ENCODE measurements at places on chromosomes 12 and 14. TPM values are rescaled to one million over a fixed set of nuclear protein-coding genes. Genes with fewer than 3 reads are reported as not detected.
A peak's percentile ranks its signal among the peaks of the same experiment; 100 is the strongest.

- no peak for DNase-seq
- H3K27ac ChIP-seq = no peak overlapping the region
- H3K4me1 ChIP-seq = 0 out of 2 replicates have a peak, but pooled peaks cover 2% of the 10 kb centered on the region
- H3K4me3 ChIP-seq = no peak overlapping the region
- H3K36me3 ChIP-seq = no peaks in the 10 kb centered on the region
These were observed 3.7 kb downstream of the HOXC10 start for GRCh38 chr12:53988541-53989226.

DNA sequence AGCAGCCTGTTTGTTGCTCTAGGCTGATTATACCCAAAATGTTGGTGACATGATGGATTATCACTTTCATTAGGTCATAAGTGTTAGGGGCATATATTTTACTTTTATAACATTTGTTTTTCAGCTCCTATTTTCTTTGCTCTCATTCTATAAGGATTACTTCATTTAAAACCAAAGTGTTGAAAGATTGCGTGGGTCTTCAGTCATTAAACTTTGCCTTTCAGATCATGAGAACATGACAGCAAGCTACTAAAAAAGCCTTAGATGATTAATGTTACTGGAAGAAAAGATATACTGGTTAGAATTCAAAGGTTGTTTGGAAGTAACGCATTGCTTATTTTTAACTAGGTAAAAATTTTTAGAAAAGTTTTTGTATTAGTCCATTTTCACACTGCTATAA lies 156.8 kb downstream of the ERC1 start:
- 0 out of 2 replicates have a peak, but pooled peaks cover 1% of the 10 kb centered on the region for H3K36me3 ChIP-seq
- H3K27ac ChIP-seq = no peak overlapping the region
- no peaks in the 10 kb centered on the region for H3K4me1 ChIP-seq
- no peaks in the 10 kb centered on the region for H3K27me3 ChIP-seq
- no peak overlapping the region for H3K4me3 ChIP-seq

DNA sequence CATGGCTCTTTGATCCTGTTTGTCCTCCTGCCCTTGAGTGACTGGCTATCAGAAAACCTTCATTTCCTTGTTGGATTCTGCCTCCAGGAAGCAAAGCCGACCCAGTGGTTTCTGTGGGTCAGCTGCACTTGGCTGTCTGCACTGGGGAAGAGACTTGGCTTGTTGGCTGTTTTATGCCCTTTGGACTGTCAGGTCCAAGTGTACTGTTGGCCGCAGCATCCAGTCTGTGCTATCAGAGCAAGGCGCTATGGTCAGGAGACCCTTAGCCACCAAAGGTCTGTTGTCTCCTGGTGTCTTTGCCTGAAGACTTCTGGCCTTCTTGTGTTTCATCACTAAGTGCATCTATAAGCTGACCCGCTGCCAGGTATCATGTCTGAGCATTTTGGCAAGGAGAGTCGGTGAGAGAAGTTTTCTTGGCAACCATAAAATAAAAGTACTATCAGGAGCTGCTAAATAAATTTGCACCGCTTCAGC lies 177.4 kb upstream of the HIF1A start:
- H3K27me3 ChIP-seq = no peaks in the 10 kb centered on the region
- no peaks in the 10 kb centered on the region for H3K36me3 ChIP-seq
- no peak overlapping the region for H3K4me3 ChIP-seq
- DNase-seq = no peak
- peaks cover 14% of the 10 kb centered on the region for H3K4me1 ChIP-seq
- H3K27ac ChIP-seq = no peak overlapping the region

DNA sequence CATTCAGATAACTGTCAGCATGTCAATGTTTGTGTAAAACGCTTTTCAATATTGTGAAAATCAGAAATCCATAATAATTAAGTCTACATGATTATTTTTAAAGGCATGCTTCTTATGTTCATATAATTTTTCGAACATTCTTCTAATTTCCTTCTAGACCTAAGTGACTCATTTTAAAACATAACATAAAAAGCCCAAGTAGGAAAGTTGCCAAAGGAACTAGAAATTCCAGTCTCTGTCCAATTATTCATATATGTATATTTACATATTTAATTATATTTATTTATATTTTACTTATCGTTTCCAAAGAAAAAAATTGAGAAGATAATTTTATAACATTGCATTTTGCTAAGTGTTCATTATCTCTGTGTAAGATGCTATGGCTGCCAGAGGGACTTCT lies 110.4 kb downstream of the TMTC1 start:
- peaks cover 11% of the 10 kb centered on the region for H3K4me1 ChIP-seq
- peaks cover 13% of the 10 kb centered on the region for H3K36me3 ChIP-seq
- DNase-seq = peak; percentile 71
- no peaks in the 10 kb centered on the region for H3K27me3 ChIP-seq

DNA sequence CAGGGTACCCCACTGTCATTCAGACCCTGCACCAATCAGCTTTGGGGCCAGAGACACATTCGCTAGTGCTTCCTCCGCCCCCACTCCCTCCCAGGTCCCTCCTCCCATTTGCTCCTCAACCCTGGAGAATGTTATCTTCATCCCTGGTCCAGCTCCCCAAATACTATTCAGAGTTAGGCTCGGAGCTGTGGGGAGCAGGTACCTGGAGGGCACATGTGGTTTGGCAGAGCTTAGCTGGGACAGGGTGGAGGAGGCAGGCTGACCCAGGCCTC lies 19.5 kb downstream of the VSX2 start:
- no peak overlapping the region for H3K4me3 ChIP-seq
- DNase-seq = no peak
- H3K36me3 ChIP-seq = no peaks in the 10 kb centered on the region
- H3K27ac ChIP-seq = no peak overlapping the region
- peaks cover 53% of the 10 kb centered on the region for H3K27me3 ChIP-seq
- H3K4me1 ChIP-seq = no peaks in the 10 kb centered on the region

GRCh38 chr14:57831981-57832380 lies 33.9 kb downstream of the SLC35F4 start:
- no peak overlapping the region for H3K4me3 ChIP-seq
- no peaks in the 10 kb centered on the region for H3K4me1 ChIP-seq
- H3K27me3 ChIP-seq = no peaks in the 10 kb centered on the region
- no peak overlapping the region for H3K27ac ChIP-seq
- DNase-seq = no peak
- no peaks in the 10 kb centered on the region for H3K36me3 ChIP-seq

DNA sequence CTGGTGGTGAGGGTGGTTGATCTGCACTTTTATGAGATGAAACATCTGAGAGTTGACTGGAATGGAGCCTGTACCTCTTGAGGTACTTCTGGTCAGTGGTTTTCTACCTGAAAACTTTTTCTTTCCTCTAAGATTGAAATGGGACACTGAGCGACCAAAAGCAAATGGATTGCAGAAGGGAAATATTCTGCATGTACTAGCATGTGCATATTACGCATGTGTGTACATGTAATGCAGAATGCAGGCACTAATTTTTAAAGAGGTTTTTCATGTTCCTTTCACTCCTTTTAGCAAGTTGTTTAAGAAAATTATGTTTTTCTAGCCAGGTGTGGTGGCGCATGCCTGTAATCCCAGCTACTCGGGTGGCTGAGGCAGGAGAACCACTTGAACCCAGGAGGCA lies 28.7 kb upstream of the EID3 start:
- no peak overlapping the region for H3K4me3 ChIP-seq
- H3K4me1 ChIP-seq = peaks cover 2% of the 10 kb centered on the region
- H3K27me3 ChIP-seq = no peaks in the 10 kb centered on the region

- H3K27ac ChIP-seq = no peak overlapping the region
- no peak overlapping the region for H3K4me3 ChIP-seq
- no peaks in the 10 kb centered on the region for H3K36me3 ChIP-seq
- DNase-seq = no peak
- no peaks in the 10 kb centered on the region for H3K4me1 ChIP-seq
These were observed 54.2 kb upstream of the LRRK2 start for GRCh38 chr12:40170593-40170992.

- DNase-seq = peak; percentile 28
- peaks cover 28% of the 10 kb centered on the region for H3K27me3 ChIP-seq
- H3K27ac ChIP-seq = no peak overlapping the region
- no peaks in the 10 kb centered on the region for H3K36me3 ChIP-seq
These were observed 10.5 kb upstream of the ZDHHC22 start for GRCh38 chr14:77151918-77152588.

GRCh38 chr12:49369411-49370145 lies 2.3 kb downstream of the SPATS2 start:
- H3K27me3 ChIP-seq = no peaks in the 10 kb centered on the region
- H3K4me3 ChIP-seq = peak overlapping the region; percentile 24
- H3K27ac ChIP-seq = no peak overlapping the region
- H3K36me3 ChIP-seq = peaks cover 4% of the 10 kb centered on the region

- peaks cover 70% of the 10 kb centered on the region for H3K36me3 ChIP-seq
- H3K27ac ChIP-seq = no peak overlapping the region
- 0 out of 2 replicates have a peak, but pooled peaks cover 1% of the 10 kb centered on the region for H3K4me1 ChIP-seq
- H3K27me3 ChIP-seq = no peaks in the 10 kb centered on the region
These were observed 6.7 kb downstream of the SLC2A3 start for GRCh38 chr12:7929083-7929792.

TSPAN19 gene
- polyA plus RNA-seq = not detected

STON2 gene
- not detected for polyA plus RNA-seq

SMCO2 gene
- polyA plus RNA-seq = 0.33 TPM

FLVCR2 gene
- 1.0 TPM for polyA plus RNA-seq

OTX2 gene
- polyA plus RNA-seq = not detected

REM2 gene
- 0.07 TPM for polyA plus RNA-seq

DLK1 gene
- polyA plus RNA-seq = not detected

PROX2 gene
- polyA plus RNA-seq = not detected

OR6C3 gene
- polyA plus RNA-seq = not detected

Data from IMR-90 (cell line).